Vagina (tissue), 2 donors: ENCODE measurements at places on chromosomes 2 and 18. TPM values are rescaled to one million over a fixed set of nuclear protein-coding genes. Genes with fewer than 3 reads are reported as not detected.

DNA sequence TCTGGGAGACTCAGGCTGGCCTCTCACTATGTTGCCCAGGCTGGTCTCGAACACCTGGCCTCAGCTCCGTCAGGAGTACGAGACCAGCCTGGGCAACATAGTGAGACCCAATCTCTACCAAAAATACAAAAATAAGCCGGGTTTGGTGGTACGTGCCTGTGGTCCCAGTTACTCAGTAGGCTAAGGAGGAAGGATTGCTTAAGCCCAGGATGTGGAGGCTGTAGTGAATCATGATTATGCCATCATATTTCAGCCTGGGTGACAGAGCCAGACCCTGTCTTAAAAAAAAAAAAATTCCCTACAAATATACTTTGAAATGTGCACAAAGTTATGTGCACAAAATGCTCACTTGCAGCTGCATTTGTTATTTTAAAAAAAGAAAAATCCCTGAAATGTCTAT lies 26.3 kb upstream of the AGAP1 start:
- DNase-seq: no peak

DNA sequence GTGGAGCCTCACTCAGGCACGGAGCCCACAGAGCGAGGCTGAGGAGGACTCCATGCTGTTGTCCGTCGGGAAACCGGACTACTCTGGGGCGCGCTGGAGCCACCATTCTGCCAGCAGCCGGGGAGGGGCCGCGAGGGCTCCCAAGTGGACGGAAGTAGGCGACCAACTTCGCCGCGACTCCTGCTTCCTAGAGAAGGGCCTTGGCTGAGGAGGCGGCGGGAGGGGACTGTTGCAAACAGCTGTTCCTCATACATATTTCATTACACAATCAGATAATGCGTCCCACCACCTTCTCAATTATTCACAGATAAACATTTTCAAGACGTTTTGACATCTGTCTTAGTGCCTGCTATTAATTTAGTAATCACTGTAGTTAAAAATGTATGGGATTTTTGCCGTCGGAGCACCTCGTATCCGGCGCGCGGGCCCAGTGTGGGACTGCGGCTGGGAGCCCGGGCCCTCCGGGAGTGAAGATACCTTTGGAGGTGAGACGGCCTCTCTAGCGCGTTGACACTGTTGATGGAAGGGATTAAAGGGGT lies 11.7 kb upstream of the SIX3 start:
- DNase-seq: no peak

DNA sequence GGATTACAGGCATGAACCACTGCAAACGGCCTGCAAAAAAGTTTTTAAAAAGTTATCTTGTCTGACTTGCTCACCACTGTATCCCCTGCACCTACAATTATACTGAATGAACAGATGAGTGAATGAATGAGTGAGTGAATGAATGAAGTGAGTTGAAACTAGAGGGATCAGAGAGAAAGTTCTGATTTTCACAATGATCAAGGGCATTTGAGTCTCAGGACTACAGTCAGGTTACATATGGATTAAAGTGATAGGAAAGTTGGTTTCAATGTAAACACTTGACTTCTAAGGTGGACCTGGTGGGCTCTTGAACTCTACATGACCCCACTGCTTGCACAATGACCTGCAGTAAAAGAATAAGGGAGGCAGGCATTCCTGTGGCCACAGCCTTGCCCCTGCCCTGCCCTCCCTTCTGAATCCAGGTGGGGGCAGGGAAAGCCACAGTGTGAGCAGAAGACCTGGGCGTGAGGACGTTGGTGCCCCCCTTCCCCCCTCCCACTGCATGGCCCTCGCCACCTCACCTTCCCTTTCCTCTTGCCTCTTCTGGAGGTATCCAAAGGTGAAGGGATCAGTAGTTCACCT lies 10.7 kb downstream of the C2orf80 start:
- DNase-seq: no peak

GRCh38 chr2:56687169-56687568 lies 503.4 kb downstream of the CCDC85A start:
- DNase-seq: no peak

CRYGA gene
- not detected for total RNA-seq

DNA sequence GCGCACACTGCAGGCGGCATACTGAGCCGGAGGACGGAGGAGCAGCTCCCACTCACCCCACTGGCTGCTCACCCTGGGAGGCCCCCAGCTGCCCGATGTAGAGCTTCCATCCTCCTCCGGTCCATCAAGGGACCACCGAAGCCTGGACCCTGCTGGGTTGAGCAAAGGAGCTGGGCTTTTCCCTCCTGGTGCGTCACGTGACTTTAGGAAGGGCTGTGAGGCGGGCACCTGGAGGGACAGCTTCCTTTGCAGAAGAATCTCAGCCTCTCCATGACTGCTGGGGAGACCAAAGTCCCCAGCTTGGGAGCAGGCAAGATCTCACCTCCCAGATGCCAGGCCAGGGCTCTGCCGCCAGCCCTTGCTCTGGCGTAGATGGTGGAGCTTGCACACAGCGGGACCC lies 102.7 kb downstream of the TWIST2 start:
- peak; percentile 72 for DNase-seq

DNA sequence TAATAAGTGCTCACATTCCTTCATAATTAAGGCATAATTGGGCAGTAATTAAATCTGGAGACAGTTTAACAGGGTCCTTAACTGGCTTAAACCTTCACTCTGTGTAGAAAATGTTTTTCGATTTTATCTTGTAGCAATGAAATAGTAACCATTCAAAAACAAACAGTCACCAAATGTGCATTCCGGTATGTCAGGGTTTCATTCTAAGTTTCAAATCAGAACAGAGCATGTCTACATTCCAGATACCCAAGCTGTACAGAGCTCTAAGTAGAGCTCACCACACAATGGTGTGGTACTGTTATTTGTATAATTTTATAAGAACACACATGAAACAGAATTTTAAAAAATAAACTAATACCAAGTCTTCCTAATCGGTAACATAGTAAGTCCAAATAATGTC lies 52.6 kb downstream of the SMAD2 start:
- no peak for DNase-seq

C1GALT1C1L gene
- total RNA-seq: 1.2 TPM

GRCh38 chr2:239595726-239596125 lies 194.9 kb upstream of the HDAC4 start:
- DNase-seq: no peak

AFG3L2 gene
- 38.3 TPM for total RNA-seq

LRP2 gene
- not detected for total RNA-seq

DNA sequence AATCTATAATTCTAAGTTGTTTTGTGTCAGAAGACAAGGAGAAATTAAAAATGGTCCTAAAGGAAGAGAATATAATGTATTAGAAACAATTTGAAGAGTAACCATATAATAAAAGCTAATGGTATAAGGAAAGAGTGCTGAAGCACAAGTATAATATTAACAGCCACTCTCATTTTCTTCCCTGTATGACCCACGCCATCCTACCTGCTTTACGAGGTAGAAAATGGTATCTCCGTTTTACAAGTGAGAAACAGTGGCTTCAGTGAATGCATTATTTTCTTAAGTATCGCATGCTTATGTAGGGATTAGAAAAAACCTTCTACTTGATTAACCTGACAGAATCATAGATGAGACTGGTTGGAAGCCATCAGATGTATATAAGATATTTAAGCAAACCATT lies 266.2 kb downstream of the CCDC102B start:
- no peak for DNase-seq

GRCh38 chr2:119004602-119005001 lies 62.6 kb downstream of the MARCO start:
- no peak for DNase-seq

- DNase-seq: no peak
Measured at GRCh38 chr18:14031053-14031452, 101.2 kb downstream of the ZNF519 start.

- no peak for DNase-seq
Measured at GRCh38 chr18:42480441-42480840, 525.4 kb downstream of the PIK3C3 start.
